ENCODE measurements at places on chromosomes 2 and 18. TPM values are rescaled to one million over a fixed set of nuclear protein-coding genes. Genes with fewer than 3 reads are reported as not detected.
A peak's percentile ranks its signal among the peaks of the same experiment; 100 is the strongest.

DNA sequence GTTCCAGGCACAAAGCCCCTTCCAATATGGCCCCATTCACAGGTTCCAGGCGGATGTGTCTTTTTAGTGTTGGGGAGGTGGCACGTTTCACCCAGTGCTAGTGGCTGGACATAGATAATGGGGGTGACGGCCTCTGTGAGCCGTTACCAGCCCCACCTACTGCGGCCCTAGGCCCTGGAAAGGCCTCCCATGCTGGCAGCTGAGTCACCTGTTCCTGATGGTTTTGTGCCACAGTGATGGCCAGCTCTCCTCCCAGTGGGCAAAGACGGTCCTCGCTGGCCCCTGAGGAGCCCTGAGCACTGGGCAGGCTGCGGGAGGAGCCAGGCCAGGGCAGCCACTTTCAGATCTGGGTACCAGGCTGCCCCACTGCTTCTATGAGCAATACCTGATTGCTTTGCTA lies 40.0 kb upstream of the GPC1 start:
- no peaks in the 10 kb centered on the region for H3K4me1 ChIP-seq

DNA sequence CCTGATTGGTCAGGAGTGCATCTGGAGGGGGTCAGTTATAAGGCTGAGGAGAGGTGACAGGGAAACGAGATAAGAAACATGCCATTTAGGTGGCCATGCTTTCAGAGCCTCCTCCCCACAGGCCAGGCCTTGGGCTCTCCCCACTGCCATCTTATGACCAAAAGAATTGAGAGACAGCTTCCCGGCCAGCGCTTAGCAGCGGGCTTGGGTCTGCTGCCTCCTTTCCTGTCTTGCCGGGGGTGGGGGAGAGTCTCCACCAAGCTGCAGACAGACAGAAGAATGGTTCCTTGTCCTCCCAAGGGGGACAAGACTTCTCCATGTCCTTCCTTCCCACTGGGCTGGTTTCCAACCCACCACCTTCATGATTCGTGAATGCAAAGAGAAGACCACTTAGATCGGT lies 171.3 kb downstream of the SMAD7 start:
- H3K4me1 ChIP-seq: peaks cover 80% of the 10 kb centered on the region
- DNase-seq: no peak
- no peaks in the 10 kb centered on the region for H3K27me3 ChIP-seq
- no peak overlapping the region for H3K4me3 ChIP-seq

DNA sequence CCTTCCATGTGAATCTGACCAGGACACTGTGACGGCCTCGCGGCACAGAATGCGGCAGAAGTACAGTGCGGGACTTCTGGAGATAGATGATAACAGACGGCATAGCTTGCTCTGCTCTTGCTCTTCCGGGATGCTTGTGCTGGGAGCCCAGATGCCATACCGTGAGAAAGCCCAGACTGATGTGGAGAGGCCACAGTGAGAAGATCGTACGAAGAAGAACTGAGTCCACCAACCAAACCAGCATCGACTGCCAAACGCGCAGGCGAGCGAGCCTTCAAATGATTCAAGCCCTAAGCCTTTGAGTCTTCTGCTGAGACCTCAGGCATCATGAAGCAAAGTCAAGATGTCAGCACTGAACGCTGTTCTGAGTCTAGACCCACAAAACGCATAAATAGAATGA lies 33.7 kb downstream of the DTNB start:
- DNase-seq: no peak
- no peak overlapping the region for H3K27ac ChIP-seq

DNA sequence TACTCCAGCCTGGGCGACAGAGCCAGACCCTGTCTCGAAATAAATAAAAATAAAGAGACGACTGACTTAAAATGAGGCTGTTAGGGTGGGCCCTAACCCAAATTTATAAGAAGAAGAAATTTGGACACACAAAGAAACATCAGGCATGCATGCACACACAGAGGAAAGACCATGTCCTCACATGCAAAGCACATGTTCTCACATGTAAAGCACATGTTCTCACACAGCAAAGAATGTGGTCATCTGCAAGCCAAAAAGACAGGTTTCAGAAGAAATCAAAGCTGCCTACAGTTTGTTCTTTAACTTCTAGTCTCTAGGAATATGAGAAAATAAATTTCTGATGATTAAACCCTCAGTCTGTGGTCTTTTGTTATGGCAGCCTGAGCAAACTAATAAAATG lies 132.3 kb upstream of the CRIM1 start:
- no peak overlapping the region for H3K4me3 ChIP-seq
- no peaks in the 10 kb centered on the region for H3K36me3 ChIP-seq
- H3K4me1 ChIP-seq: no peaks in the 10 kb centered on the region
- no peak for DNase-seq
- H3K27me3 ChIP-seq: no peaks in the 10 kb centered on the region
- no peak overlapping the region for H3K27ac ChIP-seq

GRCh38 chr2:44549856-44550255 lies 188.1 kb downstream of the CAMKMT start:
- no peaks in the 10 kb centered on the region for H3K4me1 ChIP-seq
- no peak overlapping the region for H3K27ac ChIP-seq
- no peak for DNase-seq
- H3K4me3 ChIP-seq: no peak overlapping the region
- no peaks in the 10 kb centered on the region for H3K27me3 ChIP-seq

Gene CCDC68
- polyA plus RNA-seq: 11.2 TPM

DNA sequence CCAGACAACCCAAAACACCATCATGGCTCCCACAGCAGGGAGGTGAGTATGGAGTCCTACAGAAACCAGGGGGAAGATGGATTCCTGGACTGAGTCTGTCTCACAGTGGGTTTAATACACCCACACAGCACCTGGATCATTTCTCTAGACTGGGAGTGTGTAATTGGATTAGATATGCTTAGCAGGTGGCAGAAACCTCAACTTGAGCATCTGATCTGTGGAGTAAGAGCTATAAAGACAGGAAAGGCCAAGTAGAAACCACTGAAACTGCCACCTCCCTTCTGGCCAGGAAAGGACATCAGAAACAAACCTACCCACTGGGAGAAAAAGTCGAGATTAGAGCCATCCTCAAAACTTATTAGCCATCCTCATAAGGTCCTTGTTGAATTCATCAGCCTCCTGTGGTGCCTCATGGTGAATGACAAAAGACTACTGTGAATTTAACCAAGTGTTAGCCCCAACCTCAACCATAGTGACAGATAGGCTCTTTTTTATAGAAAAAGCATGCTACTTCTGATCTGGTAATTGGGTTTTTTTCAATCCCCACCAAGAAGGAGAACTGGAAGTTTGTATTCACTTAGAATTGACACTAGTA lies 28.1 kb upstream of the CHST9 start:
- no peaks in the 10 kb centered on the region for H3K36me3 ChIP-seq
- no peak overlapping the region for H3K4me3 ChIP-seq
- no peak overlapping the region for H3K27ac ChIP-seq

- no peak for DNase-seq
- peaks cover 77% of the 10 kb centered on the region for H3K4me1 ChIP-seq
- H3K27me3 ChIP-seq: no peaks in the 10 kb centered on the region
- no peaks in the 10 kb centered on the region for H3K36me3 ChIP-seq
- H3K4me3 ChIP-seq: no peak overlapping the region
These were observed 93.3 kb upstream of the PPP1CB start for GRCh38 chr2:28658369-28658768.

Gene SPATA3
- not detected for polyA plus RNA-seq

- H3K36me3 ChIP-seq: no peaks in the 10 kb centered on the region
- DNase-seq: peak; percentile 69
- no peaks in the 10 kb centered on the region for H3K4me1 ChIP-seq
- H3K27ac ChIP-seq: no peak overlapping the region
These were observed 222.2 kb downstream of the C1D start for GRCh38 chr2:67840460-67841068.

DNA sequence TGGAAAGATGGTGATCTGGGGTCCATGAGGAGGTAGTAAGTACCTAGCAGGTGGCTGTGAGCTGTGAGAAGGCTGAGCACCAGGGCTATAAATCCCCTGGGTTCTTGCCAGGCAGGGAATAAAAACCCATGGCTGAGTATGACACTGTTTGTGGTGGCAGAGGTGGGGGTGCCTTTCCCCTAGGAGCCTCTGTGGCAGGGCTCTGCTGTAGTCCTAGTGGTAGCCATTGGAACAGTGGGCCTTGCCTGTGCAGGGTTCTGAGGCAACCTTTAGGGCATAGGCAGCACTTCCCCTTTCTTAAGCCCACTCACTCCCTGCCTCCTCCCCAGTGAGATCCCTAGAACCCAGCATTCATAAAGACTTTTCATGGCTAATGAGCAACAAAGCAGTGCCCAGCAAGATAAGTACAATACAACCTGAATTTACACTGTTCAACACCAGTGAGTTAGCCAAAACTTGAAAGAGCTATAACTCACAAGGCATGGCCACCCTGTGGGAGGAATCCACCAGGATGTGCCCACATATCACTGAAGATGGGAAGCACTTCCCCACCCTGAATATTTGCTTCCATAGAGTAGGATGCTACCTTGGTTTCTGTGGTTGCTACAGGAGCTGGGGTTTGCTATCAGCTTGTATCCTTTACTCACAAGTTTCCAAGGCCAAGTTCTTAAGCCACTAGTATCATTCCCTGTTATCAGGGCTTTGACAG lies 100.9 kb upstream of the NEUROD1 start:
- H3K36me3 ChIP-seq: no peaks in the 10 kb centered on the region
- H3K4me1 ChIP-seq: peaks cover 17% of the 10 kb centered on the region
- H3K4me3 ChIP-seq: no peak overlapping the region
- DNase-seq: peak; percentile 47

- no peak overlapping the region for H3K4me3 ChIP-seq
- no peaks in the 10 kb centered on the region for H3K36me3 ChIP-seq
- H3K4me1 ChIP-seq: no peaks in the 10 kb centered on the region
These were observed 79.3 kb downstream of the TGFA start for GRCh38 chr2:70474256-70474848.

DNA sequence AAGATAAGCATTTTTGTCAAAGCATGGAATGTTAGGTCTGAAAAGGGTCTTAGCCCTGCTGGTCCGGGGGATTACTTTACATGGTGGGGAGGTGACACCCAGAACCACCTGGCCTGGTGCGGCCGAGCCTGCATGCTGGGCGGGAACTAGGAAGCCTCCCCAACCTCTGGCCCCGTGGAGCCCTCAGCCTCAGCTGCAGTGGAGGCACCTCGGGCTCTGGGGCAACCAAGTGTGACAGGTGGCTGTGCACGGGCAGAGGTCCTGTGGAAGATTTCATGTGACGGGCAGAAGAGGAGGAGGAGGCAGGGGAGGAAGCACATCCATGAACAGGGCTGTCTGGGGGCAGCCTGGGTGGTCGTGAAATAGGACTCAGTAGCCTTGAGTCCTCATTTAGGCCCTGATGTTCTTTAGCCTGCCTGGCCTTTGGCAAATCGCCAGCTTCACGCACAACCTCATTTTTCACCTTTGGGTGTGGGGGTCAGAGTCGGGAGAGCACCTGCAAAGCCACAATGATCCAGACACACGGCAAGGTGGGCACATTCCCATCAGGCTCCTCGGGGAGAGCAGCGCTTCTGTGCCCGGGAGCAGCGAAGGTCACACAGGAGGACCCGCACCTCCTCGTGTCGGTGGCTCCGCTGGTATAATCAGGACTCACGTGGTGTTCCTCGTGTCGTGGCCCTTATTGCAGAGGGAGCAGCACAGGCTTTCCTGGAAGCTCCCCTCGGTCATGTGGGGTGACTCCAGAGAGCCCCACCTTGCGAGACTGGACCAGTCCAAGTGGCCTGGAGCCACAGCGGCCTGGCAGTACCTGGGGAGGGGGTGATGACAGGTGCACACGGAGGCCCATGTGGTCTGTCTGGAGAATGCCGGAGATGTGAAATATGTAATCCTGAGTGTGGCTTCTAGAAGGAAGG lies 13.9 kb downstream of the CNDP2 start:
- no peak overlapping the region for H3K27ac ChIP-seq
- H3K4me1 ChIP-seq: no peaks in the 10 kb centered on the region
- H3K27me3 ChIP-seq: no peaks in the 10 kb centered on the region
- DNase-seq: no peak

DNA sequence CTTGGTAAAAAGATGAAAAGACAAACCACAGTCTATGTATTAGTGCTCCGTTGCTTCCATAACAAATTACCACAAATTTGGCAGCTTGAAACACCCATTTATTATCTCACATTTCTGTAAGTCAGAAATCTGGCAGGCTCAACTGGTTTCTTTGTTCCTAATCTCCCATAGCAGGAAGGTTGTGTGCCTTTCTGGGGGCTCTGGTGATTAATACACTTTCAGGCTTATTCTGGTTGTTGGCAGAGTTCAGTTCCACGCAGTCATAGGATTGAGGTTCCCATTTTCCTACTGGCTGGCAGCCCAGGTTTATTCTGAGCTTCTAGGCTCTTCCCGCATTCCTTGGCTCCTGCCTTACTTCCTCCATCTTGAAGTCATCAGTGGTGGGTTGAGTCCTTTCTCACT lies 189.3 kb downstream of the ANAPC1 start:
- H3K36me3 ChIP-seq: no peaks in the 10 kb centered on the region
- peaks cover 2% of the 10 kb centered on the region for H3K4me1 ChIP-seq
- H3K27me3 ChIP-seq: no peaks in the 10 kb centered on the region
- H3K27ac ChIP-seq: no peak overlapping the region

Gene PLEK
- polyA plus RNA-seq: 4.3 TPM

- H3K4me1 ChIP-seq: no peaks in the 10 kb centered on the region
- H3K4me3 ChIP-seq: no peak overlapping the region
- H3K36me3 ChIP-seq: no peaks in the 10 kb centered on the region
- H3K27ac ChIP-seq: no peak overlapping the region
- no peak for DNase-seq
- H3K27me3 ChIP-seq: no peaks in the 10 kb centered on the region
These were observed 31.5 kb upstream of the RASGRP3 start for GRCh38 chr2:33444967-33445366.

Gene WNT6
- polyA plus RNA-seq: not detected

Gene ACVR1C
- polyA plus RNA-seq: 1.2 TPM

Gene MC5R
- polyA plus RNA-seq: not detected

Gene DNER
- polyA plus RNA-seq: not detected

Gene ANKRD62
- not detected for polyA plus RNA-seq

Gene NEB
- 1.3 TPM for polyA plus RNA-seq

Gene TMEM18
- polyA plus RNA-seq: 26.5 TPM

Gene FBLN7
- polyA plus RNA-seq: not detected

Gene PROC
- 1.0 TPM for polyA plus RNA-seq

GRCh38 chr18:7572822-7573221 lies 5.7 kb downstream of the PTPRM start:
- H3K4me1 ChIP-seq: peaks cover 5% of the 10 kb centered on the region

Gene OSBPL6
- polyA plus RNA-seq: 0.87 TPM

- H3K27ac ChIP-seq: peak overlapping the region; percentile 92
- H3K36me3 ChIP-seq: no peaks in the 10 kb centered on the region
- H3K4me3 ChIP-seq: no peak overlapping the region
- no peaks in the 10 kb centered on the region for H3K27me3 ChIP-seq
These were observed 92.8 kb upstream of the MSH2 start for GRCh38 chr2:47309952-47310800.

- DNase-seq: no peak
- H3K36me3 ChIP-seq: no peaks in the 10 kb centered on the region
- H3K27ac ChIP-seq: no peak overlapping the region
These were observed 84.0 kb downstream of the SEPTIN10 start for GRCh38 chr2:109529532-109530449.

- no peak overlapping the region for H3K4me3 ChIP-seq
- DNase-seq: peak; percentile 47
- H3K27ac ChIP-seq: no peak overlapping the region
- H3K27me3 ChIP-seq: no peaks in the 10 kb centered on the region
These were observed 61.7 kb downstream of the CD226 start for GRCh38 chr18:69885841-69886531.

Measured in small intestine (tissue), 16 donors.